NCI-H1417 treated with DMSO at 0.1 percent for 48 hours (cell line): ENCODE measurements at places on chromosomes 5 and 9.

GRCh38 chr5:95949810-95950209 lies 11.8 kb downstream of the ELL2 start:
- DNase-seq = no peak

DNA sequence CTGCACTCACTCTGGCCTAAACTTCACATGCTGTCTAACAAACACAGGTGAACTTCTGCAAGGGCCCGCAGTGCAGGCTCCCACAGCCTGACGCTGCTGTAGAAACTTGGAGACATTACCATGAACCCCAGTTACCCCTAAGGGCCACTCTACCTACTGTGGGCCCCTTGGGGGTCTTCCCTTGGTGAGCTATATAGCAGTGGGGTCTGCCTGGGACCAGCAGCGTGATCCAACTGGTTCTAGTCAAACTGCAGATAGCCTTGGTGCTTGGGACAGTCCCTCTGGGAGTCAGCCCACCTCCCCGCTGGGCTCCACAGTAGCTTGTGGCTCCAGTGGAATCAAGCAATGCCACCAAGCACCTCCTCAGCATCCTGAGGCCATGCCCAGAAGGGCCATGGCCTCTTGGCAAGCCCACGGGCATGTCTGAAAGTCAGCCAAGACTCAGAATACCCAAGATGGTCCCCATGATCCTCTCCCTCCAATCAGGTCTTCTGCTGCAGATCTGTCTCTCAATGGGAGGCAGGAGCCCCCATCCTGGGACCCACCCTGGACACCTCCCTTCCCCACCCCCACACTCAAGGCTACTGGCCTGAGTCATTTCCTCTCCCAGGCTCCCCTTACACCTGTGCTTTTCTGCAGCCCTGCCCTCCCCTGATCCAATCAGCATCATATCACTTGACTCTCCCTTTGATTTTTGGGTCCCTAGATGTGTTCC lies 230.0 kb upstream of the IRX1 start:
- no peak for DNase-seq

- peak; percentile 11 for DNase-seq
Measured at GRCh38 chr9:130707225-130707976, 13.8 kb downstream of the EXOSC2 start.

GRCh38 chr5:109281136-109281690 lies 128.6 kb downstream of the PJA2 start:
- no peak for DNase-seq

DNA sequence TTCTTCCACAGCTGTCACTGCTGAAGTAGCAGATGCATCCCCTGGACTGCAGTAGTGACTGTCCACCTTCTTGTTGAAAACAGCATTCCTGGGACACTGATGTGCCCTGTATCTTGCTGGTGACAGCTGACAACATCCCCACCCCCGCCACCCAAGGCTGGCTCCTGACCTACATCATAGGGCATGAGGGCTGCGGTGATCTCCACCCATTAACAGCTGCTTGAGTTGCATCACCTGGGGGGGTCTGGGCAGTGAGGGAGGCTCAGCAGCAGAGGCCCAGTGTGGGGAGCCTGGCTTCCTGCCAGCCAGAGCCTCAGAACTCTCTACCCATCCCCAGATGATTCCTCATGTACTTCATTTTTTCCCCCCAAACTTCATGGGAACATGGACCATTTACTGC lies 4.1 kb downstream of the PRUNE2 start:
- DNase-seq = no peak

DNA sequence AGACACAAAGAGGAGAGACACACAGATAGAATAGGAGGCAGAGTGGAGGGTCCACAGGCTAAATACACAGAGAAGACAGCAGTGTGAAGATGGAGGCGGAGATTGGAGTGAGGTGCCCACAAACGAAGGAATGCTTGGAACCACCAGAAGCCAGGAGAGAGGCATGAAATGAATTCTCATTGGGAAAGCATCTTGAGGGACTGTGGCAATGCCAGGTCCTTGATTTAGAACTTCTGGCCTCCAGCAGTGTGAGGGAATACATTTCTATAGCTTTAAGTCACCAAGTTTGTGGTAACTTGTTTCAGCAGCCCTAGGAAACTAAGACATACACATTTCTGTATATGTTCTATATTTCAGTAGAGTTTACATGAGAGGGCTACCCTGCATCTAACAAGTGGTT lies 396.6 kb upstream of the ZNF608 start:
- DNase-seq = no peak

- no peak for DNase-seq
Measured at GRCh38 chr9:21984101-21984500, 10.1 kb downstream of the CDKN2A start.

GRCh38 chr9:135291165-135291564 lies 188.4 kb upstream of the PPP1R26 start:
- no peak for DNase-seq

- DNase-seq = no peak
Measured at GRCh38 chr5:88269222-88269771, 652 bp upstream of the TMEM161B start.

- no peak for DNase-seq
Measured at GRCh38 chr5:8613078-8613685, 744.2 kb downstream of the MTRR start.

- DNase-seq = no peak
Measured at GRCh38 chr5:51379331-51379700, 3.9 kb upstream of the ISL1 start.

DNA sequence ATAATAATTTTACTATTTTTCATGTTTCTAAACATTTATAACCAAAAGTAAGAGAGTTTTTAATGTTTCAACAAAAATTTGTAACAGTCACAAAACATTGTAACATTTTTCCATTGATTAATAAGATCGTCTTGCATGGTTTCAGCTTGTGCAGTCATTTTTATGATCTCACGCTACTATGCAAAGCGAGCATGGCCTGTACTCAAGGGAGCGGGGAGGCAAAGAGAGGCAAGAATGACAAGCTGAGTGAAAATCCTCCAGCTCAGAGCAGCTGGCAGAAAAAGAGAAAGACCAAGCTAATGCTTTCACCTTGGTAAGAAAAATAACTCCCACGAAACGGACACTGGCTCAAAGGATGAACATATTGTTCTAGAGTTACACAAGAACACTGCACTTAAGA lies 90.0 kb upstream of the SV2C start:
- DNase-seq = no peak

- no peak for DNase-seq
Measured at GRCh38 chr9:4114569-4115505, 185.0 kb downstream of the GLIS3 start.

DNA sequence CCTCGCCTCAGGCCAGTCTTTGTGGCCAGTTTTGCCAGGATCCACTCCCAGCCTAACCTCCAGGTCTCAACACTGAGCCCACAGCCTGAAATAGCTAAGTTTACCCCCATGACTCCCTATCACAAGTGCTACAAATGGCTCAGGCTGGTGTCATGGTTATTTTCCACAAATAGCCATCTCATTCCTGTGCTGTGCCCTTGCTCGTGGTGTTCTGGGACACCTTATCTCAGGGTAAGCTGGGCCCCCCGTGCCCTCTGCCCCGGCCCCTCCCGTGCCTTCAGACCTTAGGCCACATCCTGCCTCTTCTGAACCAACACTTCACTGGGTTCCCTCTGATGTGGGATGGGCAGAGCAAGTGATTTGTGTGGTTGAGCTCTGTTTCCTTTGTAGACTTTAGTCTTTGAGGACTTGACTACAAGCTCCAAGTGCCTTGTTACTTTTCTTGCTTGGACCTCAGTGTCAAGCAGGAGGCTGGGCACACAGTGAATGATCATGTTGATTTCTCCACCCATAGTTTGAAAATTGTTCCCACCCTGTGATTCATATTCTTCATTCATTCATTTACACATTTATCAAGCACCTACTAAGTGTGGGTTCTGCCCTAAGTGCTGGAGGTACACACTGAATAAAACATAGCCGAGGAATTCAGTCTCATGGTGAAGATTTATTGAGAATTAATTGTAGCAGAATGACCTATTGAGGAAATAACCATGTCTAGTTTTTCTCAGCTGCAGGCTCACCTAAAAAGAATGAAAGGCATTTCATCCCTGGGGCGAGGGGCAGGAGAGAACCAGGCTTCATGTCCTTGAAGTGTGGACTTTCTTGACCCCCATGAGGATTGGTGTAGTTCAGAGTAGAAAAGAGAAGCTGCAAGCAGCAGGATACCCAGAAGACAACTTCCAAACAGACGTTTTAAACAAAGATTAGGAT lies 84.5 kb upstream of the CTNNA1 start:
- no peak for DNase-seq

DNA sequence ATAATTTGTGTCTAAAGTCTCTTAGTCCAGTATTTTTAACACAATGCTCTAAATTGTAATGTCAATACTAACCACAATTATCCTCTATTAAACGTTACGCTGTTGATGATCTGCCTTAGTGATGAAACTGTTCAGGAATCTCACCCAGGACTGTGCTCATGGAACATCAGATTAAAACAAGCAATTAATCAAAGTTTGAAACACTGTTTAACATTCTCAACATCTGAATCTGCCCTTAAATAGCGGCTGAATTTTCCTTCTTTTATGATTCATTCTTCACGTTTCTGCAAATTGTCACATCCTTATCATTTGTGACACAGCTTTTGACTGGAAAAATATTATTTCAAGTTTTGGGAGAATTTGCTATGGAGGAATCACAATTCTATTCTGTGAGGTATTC lies 113.8 kb downstream of the MARCHF11 start:
- no peak for DNase-seq

DNA sequence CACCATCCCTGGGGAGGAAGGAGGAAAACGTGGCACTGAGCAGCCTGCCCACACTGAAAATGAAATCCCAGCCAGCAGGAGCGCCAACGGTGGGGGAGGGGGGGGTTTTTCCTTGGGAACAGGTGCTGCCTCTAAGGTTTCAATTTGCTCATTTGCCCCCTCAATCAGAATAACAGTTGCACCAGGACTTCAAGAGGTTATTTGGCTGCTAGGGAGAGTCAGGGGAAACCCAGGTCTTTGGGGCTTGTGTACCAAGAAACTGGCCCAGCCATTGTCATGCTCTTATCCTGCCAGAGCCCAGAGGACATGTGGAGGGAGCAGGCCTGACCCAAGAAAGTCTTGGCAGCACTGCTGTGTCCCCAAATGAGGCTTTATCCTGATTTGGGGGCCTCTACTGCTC lies 66.5 kb downstream of the NDFIP1 start:
- no peak for DNase-seq

GRCh38 chr5:136769900-136770684 lies 404.7 kb upstream of the TRPC7 start:
- peak; percentile 4 for DNase-seq

DNA sequence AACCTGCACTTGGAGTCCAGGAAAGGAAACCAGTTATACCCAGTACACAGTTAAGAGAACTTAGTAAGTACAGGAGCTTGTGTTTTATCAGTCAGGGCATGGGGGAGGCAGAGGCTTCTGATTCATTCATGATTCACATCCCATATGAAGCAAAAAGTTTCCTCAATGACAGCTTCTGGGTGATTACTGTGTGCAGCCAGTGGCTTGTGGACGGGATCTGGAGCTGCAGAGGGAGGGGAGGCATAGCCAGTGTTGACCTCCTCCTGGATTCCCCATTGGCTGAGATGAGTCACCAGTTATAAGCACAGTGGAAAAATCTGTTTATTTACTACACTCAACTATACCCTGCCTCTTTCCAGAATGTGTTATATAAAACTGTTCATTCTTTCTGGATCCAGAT lies 17.7 kb downstream of the IL31RA start:
- no peak for DNase-seq

DNA sequence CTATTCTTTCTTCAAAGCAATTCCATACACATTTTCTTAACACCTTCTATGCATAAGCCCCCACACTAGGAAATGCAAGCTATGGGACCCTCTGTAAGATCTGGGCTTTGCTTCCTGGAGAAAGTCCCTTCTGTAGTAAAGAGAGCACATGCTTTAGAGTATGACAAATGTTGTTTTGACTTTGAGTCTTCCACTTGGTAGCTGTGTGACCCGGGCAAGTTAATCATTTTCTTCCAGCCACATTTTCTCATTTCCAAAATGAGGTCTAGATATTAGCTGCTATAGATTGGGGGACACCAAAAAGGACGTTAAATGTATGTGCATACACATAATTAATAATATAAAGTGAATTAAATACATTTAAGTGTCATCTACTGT lies 334.0 kb downstream of the NFIB start:
- no peak for DNase-seq

DNA sequence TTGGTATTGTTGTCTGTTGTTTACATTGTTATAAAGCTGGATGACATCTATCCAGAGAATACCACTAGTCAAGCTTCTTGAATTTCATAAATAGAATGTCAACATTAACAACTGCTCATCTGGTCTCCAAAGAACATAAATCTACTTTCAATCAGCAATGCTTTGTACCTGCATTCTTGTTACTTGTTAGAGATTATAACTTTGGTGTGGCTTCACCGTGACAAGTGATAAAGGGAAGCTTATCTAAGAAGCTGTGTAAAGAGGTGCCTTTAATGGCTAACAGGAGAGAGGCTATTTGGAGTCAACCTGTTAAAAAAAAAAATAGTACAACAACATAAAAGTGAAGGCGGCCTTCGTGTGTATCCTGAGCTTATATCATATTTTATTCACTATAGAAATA lies 41.8 kb downstream of the MUSK start:
- no peak for DNase-seq

- DNase-seq = no peak
Measured at GRCh38 chr5:9787861-9788600, 157.9 kb upstream of the TAS2R1 start.

DNA sequence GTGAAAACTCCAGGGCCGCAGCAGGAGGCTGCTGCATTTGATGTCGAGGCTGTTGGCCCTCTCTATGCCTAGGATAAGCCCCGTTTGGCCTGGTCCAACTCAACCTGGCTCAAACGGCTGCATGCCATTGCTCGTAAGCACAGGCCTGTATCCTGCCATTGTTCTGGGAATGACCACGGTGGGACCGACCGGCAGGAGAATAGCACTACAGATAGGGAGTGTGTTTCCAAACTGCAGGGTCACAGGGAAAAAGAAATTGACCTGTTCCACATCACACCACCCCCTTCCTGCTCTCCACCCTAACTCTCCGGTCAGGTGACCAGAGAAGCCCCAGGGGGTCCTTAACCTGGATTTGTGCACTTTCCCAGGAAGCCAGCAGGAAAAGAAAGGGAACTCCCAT lies 278.7 kb upstream of the KLF4 start:
- DNase-seq = no peak

- DNase-seq = peak; percentile 49
Measured at GRCh38 chr9:87337335-87338087, 160.2 kb upstream of the DAPK1 start.

GRCh38 chr5:116216246-116216645 lies 131.4 kb downstream of the COMMD10 start:
- no peak for DNase-seq

GRCh38 chr5:16427587-16427986 lies 38.0 kb downstream of the ZNF622 start:
- DNase-seq = no peak

DNA sequence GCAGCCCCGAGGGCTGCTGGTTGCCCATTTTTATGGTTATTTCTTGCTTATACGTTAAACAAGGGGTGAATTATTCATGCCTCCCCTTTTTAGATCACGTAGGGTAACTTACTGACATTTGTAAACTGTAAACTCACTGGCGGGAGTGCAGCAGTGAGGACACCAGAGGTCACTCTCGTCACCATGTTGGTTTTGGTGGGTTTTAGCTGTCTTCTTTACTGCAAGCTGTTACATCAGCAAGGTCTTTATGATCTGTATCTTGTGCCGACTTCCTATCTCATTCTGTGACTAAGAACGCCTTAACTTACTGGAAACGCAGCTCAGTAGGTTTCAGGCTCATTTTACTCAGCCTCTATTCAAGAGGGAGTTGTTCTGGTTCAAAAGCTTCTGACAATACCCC lies 155.0 kb upstream of the PRDM9 start:
- no peak for DNase-seq
